ENCODE measurements at places on chromosomes 4 and X. TPM values are rescaled to one million over a fixed set of nuclear protein-coding genes. Genes with fewer than 3 reads are reported as not detected.

The ENPEP gene
- 2.5 TPM for polyA plus RNA-seq

The SCRG1 gene
- polyA plus RNA-seq: 0.40 TPM

- no peak for DNase-seq
Observed at GRCh38 chr4:139020384-139020783, 4.8 kb downstream of the NOCT start.

GRCh38 chrX:19731307-19731820 is 156.0 kb downstream of the SH3KBP1 start:
- DNase-seq: no peak

- DNase-seq: no peak
Observed at GRCh38 chr4:74408639-74409038, 36.3 kb upstream of the AREG start.

All from adrenal gland (tissue), 19 donors.